ENCODE measurements at places on chromosomes 5 and 9.
A peak's percentile ranks its signal among the peaks of the same experiment; 100 is the strongest.

GRCh38 chr9:72592502-72593403 lies 71.3 kb downstream of the TMC1 start:
- DNase-seq, result peak; percentile 41

GRCh38 chr9:114787781-114788498 lies 17.9 kb downstream of the TNFSF15 start:
- no peak for DNase-seq

- DNase-seq, result no peak
These were observed 134.8 kb downstream of the FBXL7 start for GRCh38 chr5:15634591-15635288.

DNA sequence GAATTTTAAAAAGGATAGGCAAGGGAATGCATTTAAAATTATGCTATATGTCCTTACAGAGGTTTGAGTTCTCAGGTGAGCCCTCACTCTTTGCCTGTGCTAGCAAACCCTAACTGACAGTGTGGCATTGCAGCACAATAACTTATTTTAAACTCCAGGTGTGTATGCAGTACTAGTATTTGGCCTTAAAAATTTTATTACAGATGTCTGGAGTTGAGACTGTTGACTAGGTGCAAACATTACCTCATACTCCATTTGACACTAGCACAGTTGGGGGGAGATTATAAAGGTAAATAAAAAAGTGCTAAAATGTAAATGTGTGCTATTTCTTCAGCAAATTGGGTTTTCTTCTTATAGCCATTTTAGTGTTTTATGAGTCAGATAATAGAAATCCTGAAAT lies 407.7 kb downstream of the SH3GL2 start:
- DNase-seq, result no peak

DNA sequence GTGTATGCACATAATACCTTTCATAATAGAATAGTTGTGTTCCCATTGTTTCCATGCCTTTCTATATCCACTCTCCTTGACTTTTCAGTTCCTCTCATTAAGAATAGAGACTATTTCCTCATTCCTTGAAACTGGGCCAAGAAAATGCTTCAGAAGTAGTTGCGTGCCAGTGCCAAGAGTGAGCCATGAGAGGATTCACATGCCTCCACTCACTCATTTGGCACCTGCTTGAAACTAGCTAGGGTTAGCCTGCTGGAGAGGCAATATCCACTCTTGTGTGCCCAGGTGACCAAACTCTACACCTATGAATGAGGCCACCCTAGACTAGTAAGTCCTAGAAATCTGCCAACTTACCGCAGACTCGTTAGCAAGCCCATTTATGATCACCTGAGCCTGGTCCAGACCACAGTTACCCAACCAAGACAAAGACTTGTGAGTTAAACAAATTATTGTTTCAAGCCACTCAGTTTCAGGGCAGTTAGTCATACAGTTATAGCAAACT lies 276.3 kb downstream of the EPB41L4A start:
- no peak for DNase-seq

GRCh38 chr9:93316726-93317494 lies 133.0 kb downstream of the WNK2 start:
- no peak for DNase-seq

DNA sequence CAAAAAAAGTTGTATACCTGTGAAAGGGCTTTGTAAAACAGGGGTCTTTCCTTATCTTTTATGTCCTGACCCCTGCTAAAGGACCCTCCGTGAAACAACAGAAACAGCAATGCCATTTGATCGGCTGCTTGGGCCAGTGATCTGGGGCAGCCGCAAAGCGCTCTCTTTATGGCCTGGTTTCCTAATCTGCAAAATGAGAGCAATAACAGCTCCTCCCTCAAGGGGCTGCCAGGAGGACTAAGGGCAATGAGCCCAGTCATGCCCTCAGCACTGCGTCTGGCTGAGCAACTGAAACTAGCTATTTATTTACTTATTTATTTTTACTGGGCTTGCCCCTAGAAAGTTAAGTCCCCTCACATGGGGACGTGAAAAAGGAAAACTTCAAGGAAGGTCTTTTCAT lies 18.3 kb downstream of the CMBL start:
- no peak for DNase-seq

DNA sequence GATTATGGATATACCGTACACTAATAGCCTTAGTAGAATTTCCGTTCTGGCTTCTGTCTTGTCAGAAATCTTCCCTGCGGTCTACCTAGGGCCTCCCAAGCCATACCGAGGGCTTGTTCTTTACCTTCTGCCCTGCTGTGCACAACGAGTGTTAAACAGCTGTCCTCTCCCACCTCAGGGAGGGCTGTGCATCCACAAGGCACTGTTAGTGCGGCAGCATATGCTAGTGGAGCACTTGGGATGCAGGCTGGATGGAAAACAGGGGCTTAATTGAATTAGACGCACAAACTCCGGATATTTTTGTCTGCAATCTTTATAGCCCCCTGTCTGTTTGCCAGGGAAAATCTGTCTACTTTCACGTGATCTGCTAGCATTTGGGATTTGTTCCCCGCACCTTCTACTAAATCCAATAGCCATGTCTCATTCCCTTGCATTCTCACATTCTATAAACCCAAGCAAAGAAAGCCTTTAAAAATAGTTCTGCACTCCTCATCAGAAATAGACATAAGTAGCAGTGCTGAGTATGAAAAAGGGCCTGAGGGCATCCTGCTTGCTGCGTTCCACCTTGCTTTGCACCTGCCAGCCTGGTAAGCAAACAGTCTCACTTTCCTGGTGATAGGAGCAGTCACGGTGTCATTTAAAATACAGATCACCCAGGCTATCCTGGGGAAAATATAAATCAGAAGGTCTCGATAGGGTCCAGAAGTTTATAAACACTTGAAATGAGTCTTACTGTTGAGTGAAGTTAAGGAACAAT lies 382.6 kb downstream of the RASEF start:
- no peak for DNase-seq
